ENCODE measurements at places on chromosomes 1 and 21.
A peak's percentile ranks its signal among the peaks of the same experiment; 100 is the strongest.

- DNase-seq: no peak
Measured at GRCh38 chr1:14567056-14567455, 31.4 kb upstream of the KAZN start.

GRCh38 chr1:225877580-225877979 lies 4.6 kb downstream of the TMEM63A start:
- DNase-seq: no peak

GRCh38 chr1:18037651-18038050 lies 69.9 kb upstream of the IGSF21 start:
- DNase-seq: no peak

- no peak for DNase-seq
Measured at GRCh38 chr1:27275696-27276095, 41.3 kb downstream of the WDTC1 start.

DNA sequence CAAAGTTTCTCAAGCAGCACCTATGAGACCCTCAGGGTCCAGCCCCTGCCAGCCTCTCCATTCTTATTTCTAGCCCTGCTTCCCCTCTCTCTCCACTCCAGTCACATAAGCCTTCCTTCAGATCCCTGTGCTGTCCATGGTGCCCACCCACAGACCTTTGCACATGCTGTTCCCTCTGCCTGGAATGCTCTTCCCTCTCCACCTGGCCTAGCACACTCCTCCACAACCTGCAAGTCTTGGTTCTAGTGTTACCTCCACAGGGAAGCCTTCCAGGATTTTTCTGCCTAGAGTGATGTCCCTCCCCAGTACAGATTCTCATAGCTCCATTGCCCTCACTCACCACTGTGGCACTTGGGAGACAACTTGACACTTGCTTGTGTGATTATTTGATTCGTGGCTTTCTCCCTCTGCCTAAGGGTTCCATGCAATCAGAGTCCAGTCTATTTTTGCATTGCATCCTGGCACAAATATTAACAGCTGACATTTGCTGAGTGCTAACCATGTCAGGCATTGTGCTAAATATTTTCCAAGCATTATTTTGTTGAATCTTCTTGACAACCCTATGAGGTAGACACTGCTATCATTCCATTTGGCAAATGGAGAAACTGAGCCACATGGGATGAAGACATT lies 127.3 kb downstream of the SYF2 start:
- no peak for DNase-seq

DNA sequence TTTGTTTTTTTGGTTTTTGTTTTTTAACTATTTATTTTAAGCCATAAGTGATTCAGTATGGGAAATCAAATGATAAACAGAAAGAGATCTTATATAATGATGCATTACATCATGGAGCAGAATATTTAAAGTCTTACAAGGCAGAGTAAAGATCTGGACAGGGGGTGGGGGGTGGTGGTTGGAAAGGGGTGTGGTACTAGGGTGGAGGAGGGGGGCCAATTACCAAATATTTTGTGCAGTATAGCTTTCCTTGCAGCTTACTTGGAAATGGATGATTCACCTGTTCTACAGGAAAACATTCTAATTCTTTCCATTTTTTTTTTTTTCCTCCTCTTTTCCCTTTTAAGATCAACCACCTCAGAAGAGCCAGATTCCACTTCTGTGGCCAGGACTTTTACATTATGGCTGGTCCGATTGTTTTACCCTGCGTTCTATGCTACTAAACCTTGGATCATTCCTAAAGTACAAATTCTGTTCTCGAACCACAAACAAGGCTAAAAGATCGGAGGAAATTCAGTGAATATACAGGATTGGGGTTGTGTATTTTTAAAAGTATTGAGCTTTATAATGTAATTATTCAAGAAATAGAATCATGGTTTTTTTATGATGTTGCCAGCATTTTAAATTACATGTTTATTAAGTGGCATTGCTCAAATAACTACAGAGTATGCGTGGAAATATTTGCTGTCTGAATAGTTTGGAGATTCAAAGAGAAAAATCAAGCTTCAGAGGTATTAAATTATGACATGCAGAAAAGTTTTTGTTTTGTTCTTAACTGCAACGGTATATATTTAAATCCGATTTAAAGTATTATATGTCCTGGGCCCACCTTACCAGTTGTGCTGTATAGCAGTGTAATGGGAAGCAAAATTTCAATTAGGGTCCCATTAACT lies 859.5 kb downstream of the USP25 start:
- no peak for DNase-seq

DNA sequence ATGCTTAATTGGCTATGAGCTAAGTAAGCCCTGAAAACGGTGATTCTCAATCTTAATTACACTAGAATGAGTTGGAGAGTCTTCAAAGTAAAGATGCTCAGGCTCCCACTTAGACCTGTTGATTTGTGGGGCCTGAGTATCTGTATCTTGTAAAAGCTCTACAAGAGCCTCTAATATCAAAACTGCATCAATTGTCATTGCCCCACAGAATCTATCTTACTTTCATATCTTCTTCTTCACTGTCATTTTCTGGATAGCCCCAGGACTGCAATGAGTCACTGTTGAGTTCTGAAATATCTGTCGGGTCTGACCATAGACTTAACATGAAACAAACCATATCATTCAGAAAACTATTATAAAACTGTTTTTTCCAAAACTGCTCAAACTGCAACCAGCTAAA lies 102.8 kb upstream of the SERTAD4 start:
- no peak for DNase-seq

DNA sequence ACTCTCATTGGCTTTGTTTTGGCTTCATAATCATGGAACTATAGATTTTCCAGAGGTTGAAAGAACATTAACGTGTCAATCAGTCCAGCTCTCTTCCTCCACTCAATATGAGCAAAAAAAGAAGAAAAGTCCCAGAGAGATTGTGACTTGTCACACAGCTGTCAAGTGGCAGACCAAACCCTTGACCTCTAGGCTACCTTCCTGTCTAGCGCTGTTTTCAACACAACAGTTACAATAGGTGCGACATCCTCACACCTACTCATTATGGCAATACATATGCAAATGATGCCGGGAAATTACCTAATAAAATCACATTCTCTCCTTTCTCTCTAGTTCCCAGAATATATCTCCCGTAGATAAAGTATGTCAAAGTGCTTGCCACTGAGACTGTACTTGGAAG lies 1.1 kb downstream of the WARS2 start:
- DNase-seq: no peak

DNA sequence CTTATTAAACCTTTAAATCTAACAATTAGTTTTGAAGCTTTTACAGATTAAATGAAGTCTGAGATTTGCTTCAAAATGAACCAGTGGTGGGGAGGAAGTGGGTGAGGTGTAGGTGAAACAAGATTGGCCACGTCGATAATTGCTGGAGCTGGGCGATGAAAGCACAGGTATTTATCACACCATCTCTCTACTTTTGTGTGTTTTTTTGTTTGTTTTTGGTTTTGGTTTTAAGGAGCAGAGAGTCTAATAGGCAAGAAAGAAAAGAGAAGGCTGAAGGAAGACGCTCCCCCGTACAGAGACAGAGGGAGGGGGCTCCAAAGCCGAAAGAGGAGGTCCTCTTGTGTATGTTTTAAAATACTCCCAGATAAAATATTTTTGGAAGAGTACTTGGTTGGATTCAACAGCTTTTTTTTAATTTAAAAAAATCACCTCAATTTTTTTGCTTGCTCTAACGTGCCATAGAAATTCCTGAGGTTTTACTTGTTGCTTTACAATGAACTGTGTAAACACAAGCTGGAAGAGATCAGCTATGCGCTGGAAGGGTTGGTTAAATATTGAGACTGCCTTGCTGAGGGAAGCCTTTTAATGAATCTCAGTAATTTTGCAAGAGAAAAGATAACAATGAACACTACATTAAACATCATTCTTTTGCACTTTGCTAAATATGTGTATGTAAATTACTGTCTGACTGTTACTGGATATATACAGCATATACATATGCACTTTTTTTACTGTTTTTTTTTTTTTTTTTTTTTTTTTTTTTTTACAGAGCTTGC lies 6.7 kb upstream of the LGALS8 start:
- no peak for DNase-seq

DNA sequence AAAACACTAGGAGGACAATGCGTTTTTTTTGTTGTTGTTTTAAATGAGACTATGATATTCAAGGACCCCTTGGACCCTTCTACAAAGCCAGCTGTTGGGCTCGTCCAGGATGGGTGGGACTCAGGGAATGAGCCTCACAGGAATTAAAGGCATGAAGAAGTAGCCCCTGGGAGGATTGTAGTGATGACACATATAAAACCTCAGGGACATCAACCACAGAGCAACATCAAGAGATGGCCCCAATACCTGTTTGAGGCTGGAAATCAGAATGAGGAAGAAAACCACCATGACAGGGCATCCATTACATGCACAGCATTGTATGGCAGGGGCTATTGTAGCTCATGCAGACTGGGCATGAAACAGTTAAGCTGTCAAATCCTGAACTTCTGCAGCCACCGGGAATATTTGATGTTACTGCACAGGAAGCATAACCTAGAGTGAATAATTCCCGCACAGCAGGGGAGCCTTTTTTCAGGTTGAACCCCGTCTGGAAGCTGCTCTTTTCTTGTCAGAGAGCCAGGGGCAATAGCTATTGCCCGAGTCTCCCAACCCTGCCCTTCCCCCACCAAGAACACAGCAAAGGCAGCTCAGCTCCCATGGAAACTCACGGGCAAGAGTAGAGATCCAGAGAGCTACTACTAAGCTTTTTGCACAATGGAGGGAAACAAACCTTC lies 140.2 kb upstream of the FGGY start:
- DNase-seq: peak; percentile 25

DNA sequence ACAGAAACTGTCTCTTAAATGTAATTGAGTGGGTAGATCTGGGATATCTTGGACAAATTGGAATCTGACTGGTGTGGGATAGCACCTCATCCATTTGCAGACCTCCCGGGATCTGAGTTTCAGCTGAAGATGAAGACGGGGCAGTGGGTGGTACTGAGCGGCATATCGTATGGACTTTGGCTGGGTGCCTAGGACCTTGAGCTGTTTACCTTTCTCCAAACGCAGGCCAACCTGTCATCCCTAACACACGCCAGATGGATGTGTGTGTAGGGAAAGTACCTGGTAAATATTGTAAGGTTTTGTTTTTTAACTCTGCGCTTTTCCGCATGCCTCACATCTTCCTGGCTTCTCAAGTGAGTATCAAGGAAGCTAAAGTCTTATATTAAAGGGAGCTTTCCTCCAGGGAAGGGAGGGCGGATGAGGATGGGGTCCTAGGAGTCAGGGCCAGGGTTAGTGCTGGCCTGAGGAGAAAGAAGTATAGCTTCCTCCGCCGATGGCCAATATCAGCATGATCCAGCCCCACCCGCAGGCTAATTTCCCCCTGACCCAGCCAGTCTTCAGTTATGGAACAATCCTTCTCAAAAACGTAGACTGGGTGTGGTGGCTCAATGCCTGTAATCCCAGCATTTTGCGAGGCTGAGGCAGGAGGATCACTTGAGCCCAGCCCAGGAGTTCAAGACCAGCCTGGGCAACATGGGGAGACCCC lies 26.2 kb downstream of the ATP8B2 start:
- peak; percentile 66 for DNase-seq

DNA sequence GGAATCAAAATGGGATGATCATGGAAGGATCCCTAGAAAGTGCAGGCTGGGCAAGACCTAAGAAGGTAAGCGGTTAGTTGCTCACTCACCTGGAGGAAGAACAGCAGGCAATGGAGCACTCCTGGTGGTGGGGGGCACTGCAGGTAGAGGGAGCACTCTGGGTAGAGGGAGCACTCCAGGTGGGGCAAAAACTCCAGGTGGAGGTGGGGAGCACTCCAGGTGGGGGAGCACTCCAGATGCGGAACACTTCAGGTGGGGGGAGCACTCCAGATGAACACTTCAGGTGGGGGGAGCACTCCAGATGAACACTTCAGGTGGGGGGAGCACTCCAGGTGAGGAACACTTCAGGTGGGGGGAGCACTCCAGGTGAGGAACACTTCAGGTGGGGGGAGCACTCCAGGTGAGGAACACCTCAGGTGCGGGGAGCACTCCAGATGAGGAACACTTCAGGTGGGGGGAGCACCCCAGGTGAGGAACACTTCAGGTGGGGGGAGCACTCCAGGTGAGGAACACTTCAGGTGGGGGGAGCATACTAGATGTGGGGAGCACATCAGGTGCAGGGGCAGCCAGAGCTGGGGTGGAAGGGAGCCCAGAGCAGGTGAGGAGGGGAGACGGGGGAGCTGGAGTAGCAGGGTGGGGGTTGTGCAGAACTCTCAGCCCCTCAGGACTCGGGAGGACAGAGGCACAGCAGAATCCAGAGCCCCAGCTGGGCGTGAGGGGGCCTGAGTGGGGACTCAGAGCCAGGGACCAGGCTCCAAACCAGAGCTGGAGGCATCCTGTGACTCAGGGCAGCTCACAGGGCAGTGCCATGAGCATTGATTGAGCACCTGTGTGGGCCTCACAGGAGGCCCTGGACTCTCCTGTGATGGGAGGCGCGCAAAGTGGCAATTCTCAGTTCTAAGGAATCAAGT lies 37.7 kb upstream of the COL6A1 start:
- DNase-seq: no peak

DNA sequence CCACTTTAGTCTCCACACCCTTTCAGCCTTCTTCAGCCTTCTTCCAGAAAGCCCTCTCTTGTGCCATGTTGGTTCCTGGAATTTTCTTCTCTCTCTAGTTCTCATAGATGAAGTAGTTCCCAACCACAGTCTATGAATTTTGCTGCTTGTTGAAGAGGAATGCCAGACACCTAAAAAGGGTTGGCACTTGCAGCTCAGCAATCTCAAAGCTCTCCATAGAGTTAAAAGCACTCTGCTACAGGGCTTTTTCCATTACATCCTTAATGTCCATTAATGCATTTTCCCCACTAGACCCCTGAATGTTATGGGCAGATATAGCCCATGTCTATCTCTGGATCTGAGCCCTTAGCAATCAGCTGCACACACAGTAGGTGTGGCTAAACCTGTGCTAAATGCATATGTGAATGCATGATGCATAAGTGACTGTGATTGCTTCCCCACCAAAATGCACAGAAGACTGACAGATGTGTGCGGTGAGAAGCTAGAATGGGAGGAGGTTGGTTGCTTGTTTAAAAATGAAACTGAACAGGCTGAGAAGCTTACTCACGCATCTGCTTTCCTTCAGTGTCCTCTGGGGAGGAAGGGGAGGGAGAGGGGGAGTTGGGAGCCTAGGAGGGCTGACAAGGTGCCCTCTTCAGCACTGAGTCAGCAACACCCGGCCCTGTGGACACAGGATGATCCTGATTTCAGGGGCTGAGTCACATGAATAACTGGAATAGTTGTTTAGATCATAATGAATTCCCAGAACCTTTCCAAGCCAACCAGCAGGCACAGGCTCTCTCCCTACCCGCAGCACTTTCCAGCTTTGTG lies 146.1 kb upstream of the FGGY start:
- no peak for DNase-seq

DNA sequence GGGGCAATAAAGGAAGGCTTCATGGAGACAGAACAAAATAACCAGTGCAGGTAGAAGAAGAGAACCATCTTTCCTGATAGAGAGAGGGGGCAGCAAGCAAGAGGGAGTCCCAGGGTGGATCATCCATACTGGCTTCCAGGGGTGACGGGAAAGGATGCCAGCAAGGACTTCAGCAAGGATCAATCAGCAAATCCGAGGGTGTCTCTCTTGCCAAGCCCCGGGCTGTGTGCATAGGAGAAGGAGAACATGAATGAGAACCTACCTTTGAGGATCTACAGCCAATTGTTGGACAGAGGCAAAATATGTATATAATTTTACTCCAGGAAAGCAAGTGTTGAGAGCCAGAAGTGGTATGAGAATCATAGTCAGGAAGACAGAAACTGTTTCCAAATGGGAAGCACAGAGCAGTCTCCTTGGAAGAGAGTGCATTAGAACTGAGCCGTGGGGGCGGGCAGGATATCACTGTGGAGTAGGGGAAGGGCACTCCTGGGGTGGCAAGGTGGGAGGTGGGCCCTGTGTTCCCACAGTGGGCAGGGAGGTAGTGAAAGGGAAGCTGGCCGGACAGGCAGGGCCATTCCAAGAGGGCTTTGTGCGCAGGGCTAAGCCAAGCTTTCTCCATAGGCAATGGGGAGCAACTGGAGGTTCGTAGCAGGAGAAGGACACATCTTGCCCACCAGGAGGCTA lies 1.1 kb upstream of the S100A9 start:
- DNase-seq: no peak
